ENCODE measurements at places on chromosomes 11 and 22.

- DNase-seq = no peak
Measured at GRCh38 chr11:111976767-111977145, 39.6 kb downstream of the DIXDC1 start.

DNA sequence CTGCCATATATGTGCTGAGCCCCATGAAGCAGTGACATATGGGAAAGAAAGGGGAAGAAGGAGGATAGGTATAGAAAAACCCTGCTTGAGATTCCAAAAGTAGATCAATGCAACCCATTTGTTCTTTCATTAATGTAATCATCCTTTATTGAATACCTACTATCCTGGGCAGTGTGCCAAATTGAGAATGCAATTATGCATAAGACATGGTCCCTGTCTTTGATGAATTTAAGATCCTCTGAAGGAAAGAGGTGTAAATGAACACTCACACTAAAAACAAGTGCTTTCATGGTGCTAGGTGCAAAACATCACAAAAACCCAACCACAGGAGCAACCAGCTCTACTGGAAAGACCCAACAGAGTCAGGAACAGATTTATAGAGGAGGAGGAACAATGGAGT is 29.7 kb downstream of the FLI1 start:
- DNase-seq = no peak

DNA sequence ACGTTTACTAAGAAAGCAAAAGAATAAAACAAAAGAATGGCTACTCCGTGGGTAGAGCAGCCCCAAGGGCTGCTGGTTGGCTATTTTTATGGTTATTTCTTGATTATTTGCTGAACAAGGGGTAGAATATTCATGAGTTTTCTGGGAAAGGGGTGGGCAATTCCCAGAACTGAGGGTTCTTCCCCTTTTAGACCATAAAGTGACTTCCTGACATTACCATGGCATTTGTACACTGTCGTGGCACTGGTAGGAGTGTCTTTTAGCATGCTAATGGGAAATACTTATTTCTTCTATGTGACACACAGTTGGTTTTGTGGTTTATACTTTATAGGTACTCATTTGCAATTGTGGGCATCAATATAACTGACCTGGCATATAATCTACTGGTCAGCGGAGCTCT is 56.3 kb downstream of the SLN start:
- DNase-seq = no peak

- no peak for DNase-seq
Measured at GRCh38 chr22:23240639-23241389, 60.5 kb downstream of the BCR start.

- DNase-seq = no peak
Measured at GRCh38 chr11:116473790-116474346, 298.9 kb downstream of the BUD13 start.

DNA sequence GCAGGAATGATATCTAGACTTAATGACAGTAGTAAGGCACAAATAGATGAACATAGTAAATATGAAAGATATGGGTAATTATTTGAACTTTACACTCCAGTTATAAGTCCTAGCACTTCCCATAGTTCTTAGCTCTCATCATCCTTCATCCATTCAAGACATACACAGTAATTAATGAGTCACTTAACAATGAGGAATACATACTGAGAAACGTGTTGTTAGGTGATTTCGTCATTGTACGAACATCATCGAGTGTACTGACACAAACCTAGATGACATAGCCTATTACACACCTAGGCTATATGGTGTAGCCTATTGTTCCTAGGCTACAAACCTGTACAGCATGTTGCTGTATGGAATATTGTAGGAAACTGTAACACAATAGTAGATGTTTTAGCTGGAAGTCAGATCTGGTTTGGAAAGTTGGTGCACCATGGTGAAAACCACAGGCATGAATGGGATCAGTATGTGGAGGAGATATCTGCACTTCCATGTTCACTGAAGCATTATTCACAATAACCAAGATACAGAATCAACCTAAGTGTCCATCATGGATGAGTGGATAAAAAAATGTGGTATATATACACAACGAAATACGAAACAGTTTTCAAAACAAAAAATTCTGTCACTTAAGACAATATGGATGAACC is 229.9 kb upstream of the PITPNB start:
- DNase-seq = no peak

DNA sequence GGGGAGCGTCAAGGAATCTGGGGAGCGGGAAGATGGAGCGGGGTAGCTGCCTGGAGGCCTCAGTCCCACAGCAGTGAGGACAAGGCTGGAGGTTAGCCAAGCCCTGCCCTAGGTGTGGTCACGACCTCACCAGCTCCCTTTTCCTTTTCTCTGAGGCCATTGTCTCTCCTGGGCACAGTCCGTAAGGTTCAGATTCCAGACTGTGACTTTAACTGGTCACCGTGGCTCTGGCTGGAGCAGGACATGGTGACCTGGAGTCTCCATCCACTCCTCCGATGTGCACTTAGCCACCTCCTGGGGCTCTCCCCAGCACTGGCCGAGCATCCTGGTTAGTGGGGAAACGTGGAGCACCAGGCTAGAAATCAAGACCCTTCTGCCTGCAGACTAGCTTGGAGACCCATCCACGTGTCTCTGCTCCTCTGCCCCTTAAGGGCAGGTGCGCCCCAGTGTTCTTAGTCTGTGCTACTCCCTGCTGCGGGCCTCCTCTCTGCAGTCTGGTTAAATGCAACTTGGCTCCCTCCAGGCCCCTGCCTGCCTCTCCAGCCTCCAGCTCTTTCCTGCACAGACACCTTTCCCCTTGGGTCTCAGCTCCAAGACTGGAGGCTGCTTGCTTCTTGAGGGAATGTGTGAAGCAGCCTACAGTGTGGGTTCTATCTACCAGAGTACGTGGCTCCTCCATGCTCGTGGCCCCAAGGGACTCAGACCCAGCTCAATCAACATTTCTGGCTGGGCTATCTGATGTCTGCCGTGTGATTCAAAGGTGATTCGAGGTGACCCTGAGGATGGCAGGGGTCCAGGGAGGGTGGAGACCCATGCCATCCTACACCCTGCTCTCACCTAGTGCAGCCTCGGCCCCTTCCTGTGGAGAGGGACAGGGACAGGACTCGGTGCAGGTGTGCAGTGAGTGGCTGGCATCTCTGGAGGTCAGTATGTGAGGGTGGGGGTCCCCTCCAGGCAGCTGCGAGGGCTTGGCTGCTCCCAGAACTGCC is 5.2 kb downstream of the SLC25A1 start:
- no peak for DNase-seq

GRCh38 chr22:39150848-39151215 is 1.6 kb downstream of the CBX7 start:
- no peak for DNase-seq
